ENCODE measurements at places on chromosomes 2 and 18.
A peak's percentile ranks its signal among the peaks of the same experiment; 100 is the strongest.

DNA sequence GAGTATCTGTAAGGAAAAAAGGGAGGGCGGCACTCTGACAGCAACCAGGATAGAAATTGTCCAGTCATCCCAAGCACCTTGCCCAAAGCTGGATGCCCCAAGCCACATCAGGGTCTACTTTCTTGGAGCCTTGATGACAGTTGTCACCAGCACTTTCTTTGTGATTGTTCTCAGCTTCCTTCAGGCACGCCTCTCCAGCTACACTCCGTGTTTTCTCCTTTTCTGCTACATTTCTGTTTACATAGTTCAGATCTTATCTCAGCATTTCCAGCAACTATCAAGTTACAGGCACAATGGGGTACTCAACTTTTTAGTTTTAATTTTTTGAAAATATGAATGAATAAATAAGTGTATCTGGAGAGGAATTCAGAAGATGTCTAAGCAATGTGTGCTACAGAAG lies 115.3 kb upstream of the CELF4 start:
- DNase-seq, result no peak

DNA sequence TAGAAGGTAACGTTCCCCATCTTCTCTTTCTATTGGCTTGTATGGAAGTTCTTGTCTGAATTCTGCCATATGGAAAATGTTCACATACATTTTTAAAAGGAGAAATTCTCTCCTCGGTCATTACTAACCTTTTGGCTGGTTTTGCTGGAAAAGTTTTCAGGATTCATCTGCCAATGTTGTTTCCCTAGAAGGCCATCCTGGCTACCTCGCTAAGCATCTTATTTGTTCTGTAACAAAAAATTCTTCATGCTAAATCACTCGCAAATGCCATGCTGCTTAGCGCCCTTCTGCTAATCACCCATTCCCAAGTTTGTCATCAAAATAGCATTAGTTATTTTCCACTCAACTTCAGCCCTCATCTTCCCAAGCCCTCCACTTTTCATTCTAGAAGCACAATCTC lies 262.0 kb downstream of the SLC8A1 start:
- DNase-seq, result no peak

GRCh38 chr2:169131587-169132512 lies 62.5 kb downstream of the DHRS9 start:
- peak; percentile 30 for DNase-seq

DNA sequence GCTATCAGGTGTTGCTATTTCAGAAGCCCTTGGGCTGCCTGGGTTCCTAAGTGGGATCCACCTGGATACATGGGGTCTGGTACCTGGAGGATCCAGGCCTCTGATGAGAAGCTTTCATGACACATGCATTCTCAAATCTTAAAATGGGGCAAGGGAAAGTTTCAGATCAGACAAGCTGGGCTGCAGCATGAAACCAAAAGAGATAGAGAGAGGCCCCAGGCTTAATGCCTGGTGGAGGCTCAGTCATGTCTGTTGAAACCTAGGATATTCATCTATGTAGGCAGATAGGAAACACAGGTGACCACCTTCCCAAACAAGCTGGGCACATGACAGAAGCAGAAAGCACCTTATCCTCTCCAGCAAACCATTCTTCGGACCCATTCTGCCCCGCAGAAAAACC lies 18.8 kb upstream of the PLB1 start:
- DNase-seq, result no peak

GRCh38 chr18:27582760-27583412 lies 397.8 kb upstream of the CHST9 start:
- no peak for DNase-seq

- no peak for DNase-seq
Observed at GRCh38 chr2:26606847-26607190, 34.3 kb downstream of the CIB4 start.

GRCh38 chr18:43789234-43790000 lies 512.1 kb upstream of the SYT4 start:
- no peak for DNase-seq

DNA sequence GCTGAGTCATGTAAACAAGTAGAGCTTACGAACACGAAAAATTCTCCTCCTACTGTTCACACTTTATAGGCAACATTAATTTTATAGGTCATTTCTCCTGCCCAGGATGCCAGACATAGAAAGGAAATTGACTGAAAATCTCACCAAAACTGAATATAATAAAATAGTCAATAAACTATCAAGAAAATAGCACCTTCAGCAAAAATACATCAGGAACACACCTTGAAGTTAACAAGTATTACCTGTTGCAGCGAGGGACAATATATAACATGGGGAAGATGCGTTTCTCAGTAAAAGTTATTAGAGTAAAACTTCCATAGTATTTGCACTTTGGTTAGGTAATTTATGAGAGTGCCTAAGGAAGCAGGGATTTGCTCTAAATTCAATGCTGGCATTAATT lies 344.6 kb downstream of the KCNJ3 start:
- no peak for DNase-seq

GRCh38 chr2:37337620-37338280 lies 6.7 kb upstream of the QPCT start:
- no peak for DNase-seq

GRCh38 chr2:85175369-85176299 lies 42.4 kb downstream of the TCF7L1 start:
- DNase-seq, result no peak

DNA sequence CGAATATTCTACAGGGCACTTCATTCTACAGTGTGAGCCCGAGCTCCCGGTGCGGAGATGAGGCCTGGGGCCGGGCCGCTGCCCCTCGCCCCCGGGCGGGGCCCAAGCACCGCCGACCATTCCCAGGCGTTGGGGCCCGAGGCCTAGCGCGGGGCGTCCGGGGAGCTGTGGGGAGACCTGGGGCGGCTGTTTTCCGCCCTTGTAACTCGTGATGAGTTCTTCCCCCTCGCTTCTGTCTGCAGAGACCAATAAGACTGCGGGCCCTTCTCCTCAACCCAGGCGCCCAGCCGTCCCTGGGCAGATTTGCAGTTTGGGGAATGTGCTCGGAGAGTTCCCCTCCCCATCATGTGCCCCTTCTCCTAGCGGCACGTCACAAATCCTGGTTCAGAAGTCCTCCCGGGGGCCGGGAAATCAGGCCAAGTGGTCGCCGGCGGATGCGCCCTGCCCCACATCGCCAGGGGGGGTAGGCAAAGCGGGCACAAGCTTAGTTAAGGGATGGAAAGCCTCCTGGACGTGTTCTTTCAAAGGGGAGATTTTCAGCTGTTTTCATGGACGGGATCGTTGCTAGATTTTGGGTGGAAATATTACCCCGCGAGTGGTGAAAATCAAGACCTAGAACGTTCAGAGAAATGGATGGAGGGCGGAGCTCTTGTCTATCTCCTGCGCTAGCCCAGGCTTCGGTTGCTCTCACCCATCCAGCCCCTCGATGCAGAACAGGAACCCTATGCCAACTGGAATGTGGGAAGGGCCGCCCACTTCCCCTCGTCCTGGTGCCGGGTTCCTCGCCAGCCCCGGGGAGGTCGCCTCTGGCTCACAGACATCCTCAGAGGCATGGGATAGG lies 18.8 kb upstream of the HAAO start:
- DNase-seq, result peak; percentile 54

GRCh38 chr2:25340181-25340921 lies 1.4 kb downstream of the DNMT3A start:
- no peak for DNase-seq

DNA sequence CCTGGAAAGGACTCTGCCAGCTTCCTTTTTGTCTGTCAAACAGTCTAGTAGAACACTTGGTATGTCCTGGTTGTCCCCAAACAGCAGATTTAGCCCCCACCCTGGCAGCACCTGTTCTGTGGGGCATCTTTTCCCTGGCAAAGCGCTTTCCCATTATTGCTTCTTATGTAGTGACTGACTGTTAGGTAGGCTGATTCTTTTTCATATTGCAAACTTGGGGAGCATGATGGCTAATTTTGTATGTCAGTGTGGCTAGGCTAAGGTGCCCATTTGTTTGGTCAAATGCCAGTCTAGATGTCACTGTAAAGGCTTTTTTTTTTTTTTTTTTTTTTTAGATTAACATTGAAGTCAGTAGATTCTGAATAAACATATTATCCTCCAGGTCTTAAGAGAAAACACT lies 140.2 kb downstream of the MYCN start:
- DNase-seq, result no peak

- no peak for DNase-seq
Observed at GRCh38 chr2:143533846-143534245, 404.6 kb downstream of the ARHGAP15 start.

- DNase-seq, result no peak
Observed at GRCh38 chr2:64081046-64081445, 61.8 kb upstream of the VPS54 start.

DNA sequence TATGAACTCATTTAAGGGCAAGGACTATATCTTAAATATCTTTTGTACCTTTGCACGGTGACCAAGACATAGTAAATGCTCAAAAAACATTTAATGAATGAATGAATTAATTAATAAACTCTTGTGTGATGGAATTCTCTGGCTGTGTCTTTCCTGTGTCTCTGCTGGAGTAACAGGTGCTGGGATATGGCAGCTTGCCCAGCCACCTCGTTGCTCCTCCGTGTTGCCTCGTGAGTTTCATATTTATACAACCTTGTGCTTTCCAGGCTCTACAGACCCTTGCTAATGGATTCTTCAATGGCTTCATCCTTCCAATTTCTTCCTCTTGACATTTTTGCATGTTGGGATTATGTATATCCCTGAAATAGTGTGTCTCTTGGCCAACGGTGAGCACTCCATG lies 30.4 kb downstream of the CTAGE1 start:
- DNase-seq, result no peak

DNA sequence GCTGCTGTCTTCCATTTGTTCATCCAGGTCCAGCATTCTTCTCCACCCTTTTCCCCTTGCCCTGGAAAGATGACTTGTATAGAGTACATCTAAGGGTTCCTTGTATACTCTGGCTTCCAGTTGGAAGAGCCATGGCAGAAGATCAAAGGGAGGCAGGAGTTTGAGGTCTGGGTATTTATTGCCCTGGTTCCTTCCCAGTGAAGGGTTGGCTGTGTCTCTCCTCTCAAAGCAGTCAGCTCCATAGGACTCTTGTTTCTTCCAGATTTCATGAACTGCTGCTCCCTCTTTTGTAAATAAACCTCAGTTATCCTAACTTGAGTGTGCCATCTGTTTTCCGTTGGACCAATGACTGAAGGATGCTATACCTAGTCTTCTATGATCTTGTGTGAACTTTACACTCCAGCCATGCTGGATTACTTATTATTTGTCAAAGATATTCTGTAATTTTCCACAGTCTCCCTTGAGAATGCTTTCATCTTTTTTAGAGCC lies 6.4 kb downstream of the BBS5 start:
- no peak for DNase-seq

- DNase-seq, result peak; percentile 94
Observed at GRCh38 chr2:62287899-62288880, 92.3 kb downstream of the B3GNT2 start.

DNA sequence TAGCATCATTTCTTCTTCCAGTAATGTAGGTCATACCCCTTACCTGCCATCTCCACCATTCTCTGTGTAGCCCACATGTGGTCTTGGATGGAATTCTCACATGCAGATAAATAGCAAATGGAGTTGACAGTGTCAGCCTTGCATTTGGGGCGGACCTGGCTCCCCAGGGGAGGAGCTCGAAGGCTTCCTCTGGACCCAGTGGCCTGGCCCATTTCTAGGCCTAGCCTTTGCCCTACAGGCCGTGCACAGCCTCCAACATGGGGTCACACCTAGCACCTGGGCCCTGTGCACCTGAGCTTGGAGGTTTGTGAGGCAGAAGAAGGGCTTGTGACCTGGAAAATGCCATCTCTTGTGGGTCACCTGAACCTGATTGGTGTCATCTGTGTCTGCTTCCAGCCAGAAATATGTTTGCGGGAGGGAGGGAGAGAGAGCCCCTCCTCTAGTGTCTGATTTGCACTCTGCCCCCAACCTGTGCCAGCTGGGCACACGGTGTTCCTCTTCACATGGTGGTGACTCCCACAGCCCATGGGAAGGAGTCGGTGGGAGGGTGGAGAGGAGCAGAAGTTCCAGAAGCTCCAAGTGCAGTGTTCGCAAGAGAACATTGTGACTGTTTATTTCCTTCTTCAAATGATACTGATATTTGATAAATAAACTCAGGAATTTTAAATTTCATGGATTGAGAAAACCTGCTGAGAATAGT lies 33.0 kb downstream of the ITGB1BP1 start:
- DNase-seq, result no peak

GRCh38 chr2:203594541-203594940 lies 59.4 kb upstream of the RAPH1 start:
- no peak for DNase-seq

- no peak for DNase-seq
Observed at GRCh38 chr2:160893581-160893980, 266.6 kb upstream of the TANK start.

GRCh38 chr2:231159306-231159705 lies 34.5 kb upstream of the HTR2B start:
- no peak for DNase-seq

- DNase-seq, result no peak
Observed at GRCh38 chr18:24482821-24483220, 22.4 kb downstream of the HRH4 start.

DNA sequence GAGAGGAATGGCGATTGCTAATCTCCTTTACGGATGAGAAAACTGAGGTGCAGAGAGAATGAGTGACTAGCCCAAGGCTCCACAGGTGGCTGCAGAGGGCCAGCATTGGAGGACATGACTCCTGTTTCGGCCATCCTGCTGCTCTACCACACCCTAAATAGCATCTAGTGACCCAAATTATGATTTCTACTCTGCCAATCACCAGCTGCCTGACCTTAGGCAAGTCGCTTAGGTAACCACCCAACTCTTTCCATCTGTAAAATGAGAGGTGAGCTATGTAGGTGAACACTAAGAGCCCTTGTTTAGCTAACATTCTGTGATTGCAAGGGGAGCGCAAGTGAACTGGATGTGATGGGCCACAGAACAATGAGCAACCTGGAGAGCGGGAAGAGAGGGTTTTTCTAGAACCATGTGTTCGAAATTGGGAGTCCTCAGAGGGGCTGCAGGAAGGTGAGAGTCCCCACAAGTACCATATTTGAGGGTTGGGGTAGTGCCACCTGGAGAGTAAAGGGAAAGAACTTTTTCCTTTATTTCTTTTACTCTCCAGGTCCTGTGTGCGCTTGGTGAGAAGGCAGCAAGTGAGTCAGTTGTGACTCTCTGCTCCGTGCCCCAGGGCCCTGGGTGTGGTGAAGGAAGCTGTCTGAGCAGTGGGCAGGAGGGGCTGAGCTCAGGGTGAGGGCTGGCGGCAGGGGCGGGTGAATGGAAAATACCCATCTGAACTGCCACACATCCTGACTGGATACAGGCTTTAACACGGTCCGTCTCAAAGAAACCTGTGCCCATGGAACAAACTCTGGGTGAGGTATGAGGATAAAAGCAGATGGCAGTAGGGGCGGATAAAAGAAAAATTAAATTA lies 2.4 kb downstream of the CYP27C1 start:
- DNase-seq, result no peak

GRCh38 chr2:73359915-73360697 lies 25.5 kb upstream of the ALMS1 start:
- no peak for DNase-seq

- DNase-seq, result no peak
Observed at GRCh38 chr2:28036307-28036706, 145.8 kb downstream of the BABAM2 start.

Measured in inflammatory macrophage (primary cell).